ENCODE measurements at places on chromosomes 3 and 15.

- H3K4me1 ChIP-seq, result peaks cover 4% of the 10 kb centered on the region
- H3K4me3 ChIP-seq, result no peak overlapping the region
- H3K36me3 ChIP-seq, result no peaks in the 10 kb centered on the region
- H3K27ac ChIP-seq, result no peak overlapping the region
Measured at GRCh38 chr3:129618901-129619671, 12.6 kb upstream of the PLXND1 start.

DNA sequence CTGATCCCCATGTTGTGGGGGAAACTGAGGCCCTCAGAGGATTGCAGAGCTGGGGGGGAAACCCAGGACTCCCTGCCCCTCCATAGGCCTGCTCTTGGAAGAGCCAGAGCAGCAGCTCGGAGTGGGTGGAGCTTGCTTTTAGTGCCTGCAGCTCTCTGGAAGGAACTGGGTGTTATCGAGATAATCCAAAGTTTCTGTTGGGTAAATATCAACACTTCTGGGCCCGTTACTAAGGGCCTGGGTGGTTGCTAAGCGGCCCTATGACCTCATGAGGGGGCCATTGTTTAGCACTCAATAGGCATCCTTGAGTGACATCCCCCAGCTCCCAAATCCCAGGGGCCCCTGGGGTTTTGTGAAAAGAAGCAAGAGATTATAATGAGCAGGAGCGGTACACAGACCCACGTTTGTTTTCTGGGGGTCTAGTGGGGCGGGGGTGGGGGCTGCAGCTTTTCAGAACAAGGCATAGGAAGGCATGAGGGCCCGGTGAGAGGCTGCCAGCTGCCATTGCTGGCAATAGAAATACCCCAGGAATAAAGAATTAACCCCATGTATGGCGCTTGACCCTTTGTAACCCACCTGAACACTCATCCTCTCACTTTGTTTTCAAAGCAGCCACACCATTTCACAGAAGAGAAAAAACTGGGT lies 48.3 kb upstream of the ATP2B2 start:
- no peak overlapping the region for H3K27ac ChIP-seq
- peaks cover 9% of the 10 kb centered on the region for H3K27me3 ChIP-seq
- H3K4me3 ChIP-seq, result no peak overlapping the region
- no peak for DNase-seq

GRCh38 chr3:166444756-166445155 lies 607.5 kb upstream of the BCHE start:
- H3K27me3 ChIP-seq, result no peaks in the 10 kb centered on the region
- H3K4me1 ChIP-seq, result no peaks in the 10 kb centered on the region
- H3K4me3 ChIP-seq, result no peak overlapping the region
- no peaks in the 10 kb centered on the region for H3K36me3 ChIP-seq
- no peak for DNase-seq
- no peak overlapping the region for H3K27ac ChIP-seq

DNA sequence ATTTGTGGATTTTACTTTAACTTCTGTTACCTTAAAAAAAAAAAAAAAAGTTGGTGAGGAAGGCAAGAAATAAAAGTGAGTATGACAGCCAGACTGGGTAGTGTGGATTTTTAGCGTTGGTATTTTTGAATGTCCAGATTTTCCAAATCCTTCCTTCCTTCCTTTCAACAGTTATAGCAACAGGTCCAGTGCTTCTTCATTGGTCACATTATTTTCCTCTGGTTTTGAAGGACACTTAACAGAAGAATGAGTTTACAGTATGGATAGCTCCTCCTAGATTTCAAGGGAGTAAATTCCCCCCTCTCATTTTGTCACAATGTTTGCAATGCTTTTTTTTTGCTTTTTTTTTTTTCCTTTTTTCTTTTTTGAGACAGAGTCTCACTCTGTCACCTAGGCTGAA lies 6.4 kb downstream of the MAPKBP1 start:
- H3K27ac ChIP-seq, result no peak overlapping the region
- no peak for DNase-seq
- peaks cover 42% of the 10 kb centered on the region for H3K4me1 ChIP-seq

DNA sequence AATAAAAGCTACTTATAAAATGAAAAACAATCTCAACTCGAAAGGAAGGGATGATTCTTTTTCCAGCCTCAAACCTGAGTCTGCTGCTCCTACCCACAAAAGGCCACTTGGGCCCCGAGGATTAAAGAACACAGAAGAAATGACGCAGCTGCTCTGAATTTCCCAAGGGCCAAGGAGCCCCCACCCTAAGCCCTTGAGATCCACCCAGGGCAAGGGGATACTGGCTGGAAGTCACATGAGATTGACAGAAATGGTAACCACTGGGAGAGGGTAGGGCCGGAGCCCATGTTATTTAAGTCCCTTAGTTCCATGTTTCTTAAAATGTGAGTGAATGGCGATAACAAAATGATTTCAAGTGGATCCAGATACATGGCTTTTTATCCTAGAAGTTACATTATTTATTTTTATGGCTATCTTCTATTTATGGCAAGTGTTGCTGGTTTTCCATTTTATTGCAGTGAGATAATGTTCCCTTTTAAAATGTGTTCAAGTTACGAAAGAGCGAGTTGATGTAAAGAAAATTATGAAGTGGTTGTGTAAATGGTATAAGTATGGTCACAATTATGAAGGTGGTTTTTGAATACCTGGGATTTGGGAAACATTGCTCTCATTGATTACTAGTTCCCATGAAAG lies 16.8 kb downstream of the IGDCC4 start:
- DNase-seq, result no peak
- H3K27ac ChIP-seq, result no peak overlapping the region
- H3K4me1 ChIP-seq, result peaks cover 6% of the 10 kb centered on the region
- peaks cover 21% of the 10 kb centered on the region for H3K27me3 ChIP-seq
- no peak overlapping the region for H3K4me3 ChIP-seq
- H3K36me3 ChIP-seq, result no peaks in the 10 kb centered on the region

- no peak overlapping the region for H3K4me3 ChIP-seq
- H3K27ac ChIP-seq, result no peak overlapping the region
- no peaks in the 10 kb centered on the region for H3K36me3 ChIP-seq
- H3K27me3 ChIP-seq, result no peaks in the 10 kb centered on the region
- DNase-seq, result no peak
- H3K4me1 ChIP-seq, result no peaks in the 10 kb centered on the region
Measured at GRCh38 chr3:76051145-76051544, 265.8 kb upstream of the ZNF717 start.

- no peak overlapping the region for H3K27ac ChIP-seq
- no peak for DNase-seq
- peaks cover 10% of the 10 kb centered on the region for H3K27me3 ChIP-seq
- no peaks in the 10 kb centered on the region for H3K4me1 ChIP-seq
- no peaks in the 10 kb centered on the region for H3K36me3 ChIP-seq
Measured at GRCh38 chr15:58154769-58155168, 16.6 kb downstream of the AQP9 start.

- H3K36me3 ChIP-seq, result no peaks in the 10 kb centered on the region
- no peak overlapping the region for H3K27ac ChIP-seq
- DNase-seq, result no peak
Measured at GRCh38 chr3:7484636-7485035, 623.7 kb downstream of the GRM7 start.

DNA sequence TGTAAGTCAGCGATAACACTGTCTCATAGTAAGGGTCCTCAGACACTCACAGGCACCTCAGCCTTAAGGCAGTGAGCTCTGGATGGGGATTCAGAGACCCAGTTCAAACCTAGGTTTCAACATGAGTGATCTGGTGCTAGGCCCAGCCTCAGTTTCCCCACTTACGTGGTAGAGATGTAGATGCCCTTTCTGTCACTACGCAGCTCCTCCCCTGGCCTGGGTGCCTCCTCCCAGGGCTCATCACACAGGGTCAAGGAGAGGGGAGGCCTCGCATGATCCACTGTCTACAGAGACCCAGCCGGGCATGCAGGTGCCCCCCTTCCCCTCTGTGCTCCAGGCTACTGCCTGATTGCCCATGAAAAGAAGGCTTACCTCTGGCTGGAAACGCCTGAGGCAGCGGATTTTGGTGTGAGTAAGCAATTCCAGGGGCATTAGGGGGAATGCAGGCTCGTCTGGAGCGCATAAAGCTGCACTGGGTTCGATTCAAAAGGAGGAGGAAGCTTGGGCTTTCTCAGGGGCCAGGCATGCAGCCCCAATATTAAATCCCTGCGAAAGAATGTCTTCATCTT lies 69.8 kb upstream of the ANKRD34C start:
- H3K4me3 ChIP-seq, result no peak overlapping the region
- H3K36me3 ChIP-seq, result no peaks in the 10 kb centered on the region
- no peak for DNase-seq
- H3K27me3 ChIP-seq, result peaks cover 30% of the 10 kb centered on the region
- H3K4me1 ChIP-seq, result no peaks in the 10 kb centered on the region

DNA sequence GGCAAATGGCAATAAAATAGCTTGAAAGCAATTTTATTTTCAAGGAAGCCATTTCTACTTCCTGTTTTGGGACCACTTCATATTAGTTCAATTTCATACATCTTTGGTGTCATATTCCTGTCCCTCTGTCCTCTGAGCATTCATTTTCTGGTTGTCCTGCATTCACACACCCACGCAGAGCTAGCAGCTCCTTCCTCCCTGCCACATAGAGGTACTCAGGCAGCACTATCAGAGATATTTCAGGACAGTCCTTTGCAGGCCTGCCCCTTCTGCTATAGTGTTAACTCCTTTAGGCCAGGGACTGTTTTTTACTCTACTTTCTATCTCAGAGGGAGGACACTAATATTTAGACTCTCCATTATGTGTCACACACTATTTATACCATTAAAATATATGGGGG lies 132.0 kb downstream of the ECT2 start:
- H3K4me1 ChIP-seq, result no peaks in the 10 kb centered on the region
- H3K36me3 ChIP-seq, result no peaks in the 10 kb centered on the region
- peaks cover 1% of the 10 kb centered on the region for H3K27me3 ChIP-seq
- DNase-seq, result no peak
- no peak overlapping the region for H3K27ac ChIP-seq

GRCh38 chr3:5138214-5138981 lies 16.3 kb downstream of the ARL8B start:
- peaks cover 35% of the 10 kb centered on the region for H3K36me3 ChIP-seq
- H3K27me3 ChIP-seq, result no peaks in the 10 kb centered on the region
- H3K27ac ChIP-seq, result peak overlapping the region; percentile 55
- no peak for DNase-seq
